Mammary epithelial cell (primary cell): ENCODE measurements at places on chromosomes 7 and 10. TPM values are rescaled to one million over a fixed set of nuclear protein-coding genes. Genes with fewer than 3 reads are reported as not detected.

GRCh38 chr7:129317450-129317849 is 92.6 kb downstream of the AHCYL2 start:
- DNase-seq = no peak

DNA sequence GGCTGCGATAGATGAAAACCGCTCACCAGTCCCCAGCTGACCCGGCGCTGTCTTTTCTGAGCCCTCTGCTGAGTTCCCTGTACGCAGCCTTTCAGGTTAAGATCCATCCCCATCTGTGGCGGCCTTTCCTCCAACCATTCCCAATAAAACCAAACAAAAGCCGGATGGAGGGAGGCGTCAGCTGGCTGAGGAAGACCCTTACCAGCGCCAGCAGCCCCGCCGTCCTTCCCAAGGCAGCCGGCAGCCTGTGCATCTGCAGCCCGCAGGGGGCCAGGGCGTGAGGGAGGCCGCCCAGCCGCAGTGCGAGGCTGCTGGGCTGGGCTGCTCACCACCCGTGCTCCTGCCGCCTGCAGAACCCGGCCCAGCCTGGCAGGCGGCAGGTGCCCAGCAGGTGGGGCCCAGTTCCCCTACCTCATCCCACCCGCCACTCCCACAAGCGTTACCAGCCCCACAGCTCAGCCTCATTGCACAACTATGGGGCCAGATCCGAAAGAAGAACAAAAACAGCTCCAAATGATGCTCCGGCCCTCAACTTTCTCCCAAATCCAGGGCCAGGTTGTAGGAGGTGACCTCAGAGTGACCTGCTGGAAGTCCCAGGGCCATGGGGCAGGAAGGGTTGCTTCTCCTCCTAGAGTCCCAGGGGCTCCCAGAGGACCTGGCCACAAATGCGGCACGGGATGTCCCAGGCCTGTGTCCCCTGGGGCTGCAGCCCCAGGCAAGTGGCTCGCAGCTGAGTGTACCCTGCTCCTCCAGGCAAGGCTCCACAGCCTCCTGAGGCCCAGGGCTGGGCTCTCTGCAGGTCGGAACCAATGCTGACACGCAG is 23.8 kb downstream of the PAPOLB start:
- DNase-seq = no peak

DNA sequence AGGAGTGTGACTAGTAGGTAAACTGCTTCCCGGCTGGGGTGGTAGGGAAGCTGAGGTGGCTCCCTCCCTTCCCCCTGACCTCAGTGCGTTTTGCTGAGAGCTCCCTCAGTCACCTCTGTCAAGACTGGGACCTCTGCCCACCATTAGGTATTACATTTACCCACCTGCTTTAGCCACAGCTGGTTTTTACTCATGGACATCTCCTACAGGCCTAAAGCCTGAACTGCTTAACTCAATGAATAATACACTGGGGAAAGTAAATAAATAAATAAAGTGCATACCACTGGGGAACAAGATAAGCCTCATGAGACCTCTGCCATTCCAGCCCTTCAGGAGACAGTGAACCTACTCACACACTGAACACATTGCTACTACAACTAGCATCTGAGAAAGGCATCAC is 38.9 kb upstream of the CDK13 start:
- no peak for DNase-seq

GRCh38 chr7:101557421-101557820 is 71.7 kb downstream of the MYL10 start:
- no peak for DNase-seq

DNA sequence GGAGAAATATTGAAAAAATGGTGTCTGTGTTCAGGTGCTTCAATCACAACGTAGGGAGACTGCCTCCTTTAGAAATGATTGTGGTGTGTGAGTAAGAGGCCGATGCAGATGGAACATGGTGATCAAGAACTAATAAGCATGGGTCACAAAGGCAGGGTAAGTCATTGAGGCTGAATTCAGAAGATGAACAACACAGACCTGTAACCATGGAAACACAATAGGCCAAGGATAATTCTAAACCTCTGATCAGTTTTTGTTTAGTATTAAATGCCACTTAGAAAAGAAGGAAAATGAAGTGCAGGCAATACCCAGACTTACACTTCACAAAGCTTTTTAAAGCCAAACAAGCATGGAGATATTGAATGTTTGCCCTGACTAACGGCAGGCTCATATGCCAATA is 32.8 kb upstream of the TAS2R16 start:
- DNase-seq = no peak

GRCh38 chr7:104123786-104124185 is 84.0 kb downstream of the ORC5 start:
- peak; percentile 48 for DNase-seq

- peak; percentile 0 for DNase-seq
Observed at GRCh38 chr10:16341637-16342036, 95.2 kb upstream of the PTER start.

The MET gene
- 179 TPM for total RNA-seq
